ENCODE measurements at places on chromosomes 13 and 19.

DNA sequence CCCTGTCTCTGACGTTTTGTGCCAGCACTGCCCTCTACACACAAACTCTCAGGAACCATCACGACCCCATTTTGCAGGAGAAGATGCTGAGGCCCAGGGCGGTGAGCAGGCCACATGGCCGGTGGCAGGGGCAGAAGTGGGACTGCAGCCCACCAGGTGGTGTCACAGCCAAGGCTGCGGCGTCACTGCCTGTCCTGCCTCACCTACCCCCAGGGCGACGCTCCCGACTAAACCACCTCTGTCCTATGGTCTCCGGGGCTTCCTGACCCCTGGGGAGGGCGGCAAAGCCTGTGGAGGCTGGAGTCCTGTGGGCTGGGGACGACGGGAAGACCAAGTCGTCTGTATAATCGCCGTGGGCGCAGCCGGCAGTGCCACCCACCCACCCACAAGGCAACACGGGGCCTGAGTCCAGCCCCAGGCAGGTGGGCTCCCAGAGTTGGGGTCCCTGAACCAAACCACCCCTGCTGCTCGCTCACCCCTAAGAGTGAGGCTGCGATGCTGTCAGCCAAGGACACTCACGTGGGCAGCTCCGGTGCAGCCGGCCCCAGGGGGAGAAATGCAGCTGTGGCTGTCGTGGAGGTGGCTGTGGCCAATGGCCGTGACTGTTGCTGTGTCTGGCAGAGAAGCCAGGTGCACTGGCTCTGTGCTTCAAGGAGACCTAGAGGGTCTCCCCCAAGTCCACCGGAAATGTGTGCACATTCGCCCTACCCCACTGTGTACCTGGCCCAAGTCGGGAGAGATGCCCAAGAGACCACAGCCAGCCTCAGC lies 29.7 kb downstream of the RASA3 start:
- no peak for DNase-seq

DNA sequence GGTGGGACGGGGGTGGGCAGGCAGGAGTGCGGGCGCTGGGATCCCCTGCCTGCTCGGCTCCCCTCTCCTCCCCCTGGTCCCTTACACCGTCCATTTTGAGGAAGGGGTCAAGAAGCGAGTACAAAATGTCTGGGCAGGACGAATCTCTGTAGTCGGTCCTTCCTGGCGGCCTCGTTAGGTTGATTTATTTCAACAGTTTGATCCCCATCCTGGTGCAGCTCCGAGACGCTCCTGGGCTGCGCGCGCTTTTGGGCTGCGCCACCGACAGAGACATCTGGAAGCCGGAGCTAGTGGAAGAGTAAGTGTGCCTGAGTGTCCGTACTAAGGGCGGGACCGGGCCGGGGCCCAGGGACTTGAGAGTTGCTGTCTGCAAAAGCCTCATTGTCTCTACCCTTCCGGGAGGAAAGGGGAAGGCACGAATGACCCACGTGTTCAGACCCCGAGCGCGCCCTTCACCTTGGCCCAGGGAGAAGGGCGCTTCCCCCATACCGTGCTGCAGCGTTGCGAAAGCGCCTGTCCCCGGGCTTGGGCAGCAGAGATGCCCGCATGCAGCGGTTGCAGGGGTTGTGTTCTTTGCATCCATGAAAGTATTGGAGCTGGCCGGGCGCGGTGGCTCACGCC lies 1.8 kb downstream of the ZNF114 start:
- DNase-seq, result no peak

- DNase-seq, result peak; percentile 39
Observed at GRCh38 chr19:6459262-6460098, at the start of gene SLC25A23. SLC25A23 (minus strand) TSS chr19:6459792; CDS start chr19:6459628, 164 bp downstream.

DNA sequence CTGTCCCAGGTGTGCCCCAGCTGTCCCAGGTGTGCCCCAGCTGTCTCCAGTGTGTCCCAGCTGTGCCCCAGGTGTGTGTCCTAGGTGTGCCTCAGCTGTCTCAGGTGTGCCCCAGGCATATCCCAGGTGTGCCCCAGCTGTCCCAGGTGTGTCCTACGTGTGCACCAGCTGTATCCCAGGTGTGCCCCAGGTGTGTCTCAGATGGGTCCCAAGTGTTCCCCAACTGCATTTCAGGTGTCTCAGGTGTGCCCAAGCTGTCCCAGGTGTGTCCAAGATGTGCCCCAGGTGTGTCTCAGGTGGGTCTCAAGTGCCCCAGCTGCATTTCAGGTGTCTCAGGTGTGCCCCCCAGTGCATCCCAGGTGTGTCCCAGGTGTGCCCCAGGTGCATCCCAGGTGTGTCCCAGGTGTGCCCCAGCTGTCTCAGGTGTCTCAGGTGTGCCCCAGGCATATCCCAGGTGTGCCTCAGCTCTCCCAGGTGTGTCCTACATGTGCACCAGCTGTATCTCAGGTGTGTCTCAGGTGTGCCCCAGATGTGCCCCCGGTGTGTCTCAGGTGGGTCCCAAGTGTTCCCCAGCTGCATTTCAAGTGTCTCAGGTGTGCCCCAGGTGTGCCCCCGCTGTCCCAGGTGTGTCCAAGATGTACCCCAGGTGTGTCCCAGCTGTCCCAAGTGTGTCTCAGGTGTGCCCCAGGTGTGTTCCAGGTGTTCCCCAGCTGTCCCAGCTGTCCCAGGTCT lies 1.3 kb upstream of the GRK1 start:
- DNase-seq, result no peak

DNA sequence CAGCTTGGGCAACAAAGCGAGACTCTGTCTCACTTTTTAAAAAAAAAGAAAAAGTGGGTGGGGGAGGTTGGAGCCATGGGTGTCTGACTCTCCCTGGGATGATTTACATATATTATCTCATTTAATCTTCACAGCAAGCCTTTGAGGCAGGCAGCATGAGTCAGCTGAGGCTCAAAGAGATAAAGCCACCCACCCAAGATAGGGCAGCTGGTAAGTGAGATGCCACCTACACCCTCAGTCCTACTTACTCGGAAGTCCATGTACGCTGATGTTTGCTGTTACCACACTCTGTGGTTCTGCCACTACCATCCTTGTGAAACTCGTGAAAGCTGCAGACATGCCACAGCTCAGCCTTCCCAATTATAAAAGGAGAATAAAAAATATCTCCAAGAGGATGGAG lies 142.0 kb upstream of the TSHZ3 start:
- no peak for DNase-seq

DNA sequence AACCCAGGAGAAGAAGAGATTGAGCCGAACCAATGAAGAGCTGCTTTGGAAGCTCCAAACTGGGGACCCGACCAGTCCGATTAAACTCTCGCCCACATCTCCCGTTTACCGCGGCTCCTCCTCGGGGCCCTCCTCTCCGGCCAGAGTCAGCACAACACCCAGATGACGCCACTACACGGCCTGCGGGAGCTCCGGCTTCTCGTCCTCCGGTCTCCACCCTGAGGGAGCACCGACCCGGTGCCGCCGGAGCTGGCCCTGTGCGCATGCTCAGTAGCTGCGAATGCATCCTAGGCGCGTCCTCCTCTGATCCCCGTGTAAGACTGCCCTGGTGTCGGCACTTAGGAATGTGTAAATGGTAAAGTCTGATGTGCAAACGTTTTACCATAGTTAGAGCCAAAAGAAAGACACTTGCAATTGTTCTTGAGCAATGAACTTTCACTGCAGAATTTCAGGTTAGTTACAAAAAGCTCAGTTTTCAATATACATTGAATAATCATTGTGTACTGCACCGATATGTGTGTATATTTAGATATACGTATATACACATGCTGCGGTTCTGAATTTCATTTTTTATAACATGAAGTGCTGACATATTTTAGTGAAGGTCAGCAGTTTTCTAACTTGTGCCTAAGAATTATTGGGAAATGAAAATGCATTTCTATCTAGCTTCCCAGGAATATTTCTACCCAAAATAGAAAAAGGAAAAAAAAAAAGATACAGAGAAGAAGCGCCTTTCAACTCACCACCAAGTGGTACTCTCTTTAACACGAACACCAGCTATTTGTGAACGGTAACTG lies 92.2 kb downstream of the SLC7A1 start:
- no peak for DNase-seq

DNA sequence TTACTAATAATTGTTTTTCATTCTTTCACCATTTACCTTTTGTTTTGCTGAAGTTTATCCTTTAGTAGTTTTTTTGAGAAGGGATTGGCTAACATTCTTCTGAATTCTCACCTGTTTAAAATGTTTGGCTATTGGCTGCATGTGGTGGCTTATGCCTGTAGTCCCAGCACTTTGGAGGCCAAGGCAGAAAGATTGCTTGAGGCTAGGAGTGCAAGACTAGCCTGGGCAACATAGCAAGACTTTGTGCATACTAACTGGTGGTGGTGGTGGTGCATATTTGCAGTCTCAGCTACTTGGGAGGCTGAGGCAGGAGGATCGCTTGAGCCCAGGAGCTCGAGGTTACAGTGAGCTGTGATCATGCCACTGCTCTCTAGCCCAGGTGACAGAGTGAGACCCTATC lies 27.5 kb upstream of the RNF113B start:
- DNase-seq, result no peak

- DNase-seq, result no peak
Observed at GRCh38 chr19:35613574-35613973, 1.0 kb downstream of the HAUS5 start.

DNA sequence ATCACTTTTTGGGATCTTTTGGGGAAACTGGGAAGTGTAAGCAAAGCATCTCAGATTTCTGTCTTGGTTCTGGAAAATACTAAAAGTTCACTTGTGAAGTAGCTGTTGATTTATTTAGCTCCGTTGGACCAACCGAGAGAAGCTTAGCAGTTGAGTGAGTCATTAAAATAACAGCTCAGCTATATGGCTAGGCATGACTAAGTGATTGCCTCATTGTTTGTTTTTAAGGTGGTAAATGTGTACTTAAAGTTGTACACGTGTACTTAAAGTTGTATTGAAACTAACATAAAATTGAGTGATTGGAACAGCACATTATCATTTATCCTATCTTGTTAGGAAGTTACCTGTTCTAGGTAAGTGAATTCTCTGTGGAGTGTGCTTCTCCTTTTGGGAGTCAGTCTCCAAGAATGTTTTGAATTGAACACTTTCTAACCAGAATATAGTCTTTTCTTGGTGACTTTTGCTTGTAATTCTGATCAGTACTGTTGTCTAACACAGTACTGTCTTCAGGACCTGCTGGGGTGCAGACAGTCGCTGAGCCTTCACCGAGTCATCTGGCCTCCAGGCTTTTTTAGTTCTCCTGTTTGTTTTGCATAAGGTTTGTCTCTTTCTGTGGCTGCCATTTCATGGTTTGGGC lies 2.9 kb upstream of the DCUN1D2 start:
- no peak for DNase-seq

DNA sequence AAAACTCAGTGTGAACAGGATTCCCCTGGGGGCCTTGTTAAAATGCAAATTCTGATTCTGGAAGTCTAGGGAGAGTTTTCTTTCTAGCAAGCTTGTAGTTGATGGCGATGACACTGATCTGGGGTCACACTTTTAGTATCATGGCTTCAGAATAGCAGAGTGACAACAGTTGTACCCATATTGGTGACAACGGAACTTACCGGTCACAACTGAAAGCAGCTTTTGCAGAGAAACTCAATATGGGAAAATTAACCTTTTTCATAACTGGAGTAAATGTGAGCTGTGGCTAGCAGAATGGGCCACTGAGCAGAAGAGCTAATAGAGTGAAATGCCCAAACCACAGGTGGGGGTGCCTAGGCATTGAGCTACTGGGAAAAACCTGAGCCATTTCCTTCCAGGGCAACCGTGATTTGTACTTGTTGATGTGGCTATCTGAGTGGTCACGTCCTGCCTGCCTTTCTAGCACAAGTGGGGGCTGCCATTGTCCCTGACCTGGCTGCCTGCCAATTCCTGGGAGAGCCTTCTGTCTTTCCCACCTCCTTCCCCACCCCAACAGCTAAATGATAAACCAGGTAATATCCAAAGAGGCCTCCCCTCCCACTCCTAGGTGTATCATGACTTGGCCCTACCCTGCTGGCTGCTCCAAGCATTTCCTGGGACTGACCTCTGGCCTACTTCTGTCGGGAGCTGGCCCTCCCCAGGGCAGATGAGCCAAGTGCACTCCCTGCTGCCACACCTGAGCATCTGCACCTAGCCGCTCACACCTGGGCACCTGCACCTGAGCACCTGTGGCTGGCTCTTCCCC lies 1.7 kb upstream of the SLC10A2 start:
- DNase-seq, result no peak

GRCh38 chr13:70809588-70809987 lies 701.3 kb upstream of the KLHL1 start:
- no peak for DNase-seq

- DNase-seq, result no peak
Observed at GRCh38 chr19:34881982-34882381, 44.7 kb upstream of the ZNF30 start.

- DNase-seq, result no peak
Observed at GRCh38 chr19:12913011-12913561, 6.0 kb downstream of the SYCE2 start.

DNA sequence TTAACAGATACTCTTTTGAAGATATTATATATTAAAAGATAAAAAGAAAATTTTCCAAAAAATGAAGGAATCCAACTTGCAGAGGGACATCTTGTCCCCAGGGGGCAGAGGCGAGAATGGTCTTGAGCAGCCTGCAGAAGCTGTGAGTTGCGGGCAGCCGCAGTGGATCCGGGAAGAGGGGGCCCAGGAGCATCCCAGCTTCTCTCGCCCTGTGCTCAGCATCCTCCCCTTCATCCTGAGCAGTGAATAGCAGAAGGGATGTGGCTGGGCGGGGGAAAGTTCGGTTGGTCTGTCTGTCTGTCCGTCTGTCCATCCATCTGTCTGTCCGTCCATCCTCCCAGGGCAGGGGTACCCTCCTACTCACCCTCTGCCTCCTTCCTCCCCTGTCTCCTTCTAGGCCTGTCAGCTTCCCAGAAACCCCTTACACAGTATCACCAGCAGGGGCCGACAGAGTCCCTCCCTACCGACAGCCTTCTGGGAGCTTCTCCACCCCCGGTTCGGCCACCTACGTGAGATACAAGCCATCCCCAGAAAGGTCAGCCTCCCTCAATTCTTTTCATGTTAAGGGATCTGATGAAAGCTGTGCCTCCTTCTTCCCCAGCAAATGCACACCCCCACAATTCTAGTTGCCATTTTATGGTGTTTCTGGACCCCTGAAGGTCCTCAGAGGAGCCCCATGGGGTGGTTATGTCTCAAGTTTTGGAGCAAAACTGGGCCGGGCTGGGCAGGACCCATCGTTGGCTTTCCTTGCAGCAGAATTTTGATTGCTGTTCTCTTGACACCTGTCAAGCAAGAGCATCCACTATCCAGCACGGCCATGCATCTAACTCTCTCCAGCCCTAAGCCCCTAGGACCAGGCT lies 81.6 kb downstream of the DPF1 start:
- peak; percentile 37 for DNase-seq

- DNase-seq, result no peak
Observed at GRCh38 chr13:61156753-61157152, 258.9 kb downstream of the PCDH20 start.

GRCh38 chr19:20968092-20968491 lies 45.0 kb downstream of the ZNF85 start:
- DNase-seq, result no peak

- peak; percentile 13 for DNase-seq
Observed at GRCh38 chr19:52226652-52227051, 36.8 kb downstream of the PPP2R1A start.

DNA sequence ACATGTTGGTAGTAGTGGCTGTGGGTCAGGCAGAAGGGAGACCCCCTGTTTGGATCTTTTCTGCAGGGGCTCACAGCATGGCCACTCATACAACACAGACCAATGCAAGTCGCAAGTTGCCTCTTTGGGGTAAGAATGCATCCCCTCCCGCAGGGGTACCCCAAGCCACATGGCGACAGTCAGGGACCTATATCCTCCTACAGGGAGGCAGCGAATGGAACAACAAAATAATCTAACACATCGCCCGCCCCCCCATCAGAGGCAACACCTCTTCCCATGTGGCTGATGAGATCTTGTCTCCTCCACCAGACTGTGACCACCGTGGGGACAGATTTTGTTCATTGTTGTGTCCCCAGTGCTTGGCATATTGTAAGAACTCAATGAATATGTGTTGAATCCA lies 40.7 kb upstream of the PNMA8B start:
- DNase-seq, result no peak

GRCh38 chr13:74530011-74530410 lies 395.8 kb upstream of the KLF12 start:
- no peak for DNase-seq
